ENCODE measurements at places on chromosomes 5 and 9.

DNA sequence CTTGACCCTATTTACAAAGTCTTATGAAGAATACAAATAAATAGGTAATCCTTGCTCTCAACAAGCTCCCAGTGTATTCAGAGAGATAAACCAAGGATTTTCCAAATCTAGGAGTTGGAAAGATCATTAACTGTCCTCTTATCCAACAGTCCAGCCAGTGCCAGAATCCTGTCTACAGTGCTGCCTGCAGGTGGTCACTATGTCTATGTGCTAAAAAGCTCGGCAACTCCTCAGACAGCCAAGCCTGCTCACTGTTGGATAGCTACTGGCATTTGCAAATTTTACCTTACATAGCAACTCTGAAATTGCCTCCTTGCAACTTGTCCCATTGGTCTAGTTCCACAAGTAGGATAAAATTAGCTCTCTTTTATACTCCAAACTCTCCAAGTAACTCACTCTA, 187.4 kb downstream of the DCP2 start:
- no peak for DNase-seq

DNA sequence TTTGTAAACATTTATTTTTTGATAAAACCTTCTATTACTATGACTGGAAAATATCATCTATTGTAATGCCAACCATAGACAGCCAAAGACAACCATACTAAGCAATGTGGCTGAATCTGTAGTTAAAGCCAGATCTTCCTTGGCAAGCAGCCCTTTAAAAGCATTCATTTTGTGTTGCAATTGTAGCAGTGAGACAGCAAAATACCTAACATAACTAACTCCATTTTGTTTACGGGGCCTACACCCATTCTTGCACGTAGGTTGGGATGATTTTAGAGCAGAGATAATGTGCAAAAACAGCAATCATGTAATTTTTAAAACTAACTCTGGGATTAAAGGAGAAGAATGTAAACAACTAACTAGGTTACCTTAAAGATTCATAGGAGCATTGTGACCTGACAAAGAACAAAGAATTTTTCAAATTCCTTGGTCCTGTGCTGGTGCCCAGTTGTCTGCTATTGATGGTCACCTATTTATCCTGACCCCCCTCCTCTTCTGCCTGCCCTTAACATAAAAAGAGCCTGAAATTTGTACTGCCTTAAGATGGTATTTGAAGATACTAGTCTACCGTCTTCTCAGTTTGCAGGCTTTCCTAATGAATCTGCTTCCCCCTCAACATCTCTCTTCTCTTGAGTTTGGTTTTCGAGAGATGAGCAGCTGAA, 10.6 kb downstream of the IFNA1 start:
- no peak for DNase-seq

GRCh38 chr5:68053202-68053601, 162.4 kb upstream of the PIK3R1 start:
- no peak for DNase-seq

GRCh38 chr9:112858625-112859147, 32.0 kb downstream of the SLC46A2 start:
- no peak for DNase-seq

- DNase-seq = peak; percentile 6
Observed at GRCh38 chr9:109600142-109600541, 102.0 kb upstream of the PTPN3 start.

- no peak for DNase-seq
Observed at GRCh38 chr5:52269859-52270258, 517.9 kb upstream of the ITGA1 start.

DNA sequence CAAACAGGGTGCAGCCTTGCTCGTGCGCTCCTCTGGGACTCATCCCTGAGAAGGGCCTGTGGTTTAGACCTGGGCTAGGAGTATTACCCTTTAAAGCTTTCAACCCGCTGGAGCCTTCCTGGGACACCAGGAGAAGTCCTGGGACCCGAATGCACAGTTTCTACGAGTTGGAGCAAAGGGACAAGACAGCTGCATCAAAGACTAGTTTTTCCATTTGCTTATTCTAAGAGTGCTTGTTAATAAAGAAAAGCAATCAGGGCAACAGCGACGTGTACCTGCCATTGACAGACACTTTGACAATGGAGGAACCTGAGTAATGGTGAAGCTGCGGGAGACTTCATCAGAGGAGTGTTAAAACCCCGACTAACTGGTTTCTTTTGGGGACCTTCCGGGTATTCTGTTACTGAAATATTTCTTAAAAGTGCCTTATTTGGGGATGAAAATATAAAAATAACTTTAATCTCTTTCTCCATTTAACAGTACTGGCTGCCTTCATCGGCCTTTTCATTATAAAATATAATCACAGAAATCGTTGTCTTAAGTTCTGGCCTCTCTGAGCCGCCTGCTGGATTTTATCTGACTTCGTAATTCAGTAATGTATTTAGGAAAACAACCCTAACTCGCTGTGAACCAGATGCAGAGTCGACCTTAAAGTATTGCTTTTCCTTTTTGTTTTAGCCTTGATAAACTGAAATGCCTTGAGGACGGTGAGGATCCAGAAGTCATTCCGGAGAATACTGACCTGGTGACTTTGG, 732 bp downstream of the SNAPC3 start:
- DNase-seq = peak; percentile 16

DNA sequence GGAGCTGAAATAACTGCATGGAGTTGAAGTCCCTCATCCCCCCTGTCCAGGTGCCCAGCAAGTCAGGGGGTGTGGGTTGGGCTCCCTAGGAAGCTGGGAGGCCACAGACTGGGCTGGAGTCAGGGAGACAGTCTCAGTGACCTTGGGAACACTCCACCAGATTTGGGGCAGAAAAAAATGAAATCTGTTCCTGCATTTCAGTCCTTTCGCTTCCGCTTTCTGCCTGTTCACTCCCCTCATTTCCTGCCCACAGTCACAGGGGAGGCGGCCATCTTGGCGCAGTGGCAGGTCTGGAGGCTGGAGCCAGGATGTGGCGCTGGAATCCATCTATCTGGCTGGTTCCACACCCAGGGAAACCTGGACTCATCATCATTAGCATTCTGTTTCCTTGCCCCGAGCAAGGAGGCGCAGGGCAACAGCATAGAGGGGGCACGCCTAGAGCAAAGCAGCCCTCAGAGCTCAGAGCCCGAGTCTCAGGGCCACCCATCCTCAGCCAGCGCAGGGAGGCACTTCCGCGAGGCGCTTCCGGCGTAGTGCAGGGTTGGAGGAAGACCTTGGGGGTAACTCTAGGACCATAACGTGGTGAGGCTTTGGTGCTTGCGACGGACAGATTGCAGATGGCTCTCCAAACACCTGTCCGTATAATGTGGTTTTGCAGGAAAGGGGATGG, 86.2 kb upstream of the HSPA9 start:
- no peak for DNase-seq

DNA sequence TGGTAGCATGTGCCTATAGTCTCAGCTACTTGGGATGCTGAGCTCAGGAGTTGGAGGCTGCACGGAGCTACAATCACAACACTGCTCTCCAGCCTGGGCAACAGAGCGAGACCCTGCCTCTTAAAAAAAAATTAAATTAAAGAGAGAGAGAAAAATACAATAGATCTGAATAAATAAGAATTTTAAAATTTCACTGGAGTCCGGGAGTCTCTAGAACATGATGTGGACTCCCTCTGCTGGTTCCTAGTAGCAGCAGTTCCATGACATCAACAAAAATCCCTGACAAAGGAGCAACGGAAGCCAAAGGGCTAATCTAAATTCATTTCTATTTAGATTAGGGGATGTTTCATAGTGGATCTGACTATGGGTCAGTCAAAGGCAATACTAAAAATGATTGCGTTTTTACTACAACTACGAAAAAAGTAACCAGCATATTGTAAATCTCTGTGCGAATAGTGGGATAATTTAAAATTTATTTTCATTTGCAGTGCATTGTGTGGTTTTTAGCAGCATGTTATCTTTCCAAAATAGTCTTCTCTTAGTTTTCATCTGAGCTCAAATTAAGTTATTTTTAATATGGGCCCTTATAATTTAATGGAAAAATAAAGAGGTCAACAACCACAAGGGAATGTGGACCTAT, 6.7 kb downstream of the INIP start:
- DNase-seq = peak; percentile 42

GRCh38 chr5:58406394-58406793, 53.5 kb downstream of the PLK2 start:
- DNase-seq = no peak

DNA sequence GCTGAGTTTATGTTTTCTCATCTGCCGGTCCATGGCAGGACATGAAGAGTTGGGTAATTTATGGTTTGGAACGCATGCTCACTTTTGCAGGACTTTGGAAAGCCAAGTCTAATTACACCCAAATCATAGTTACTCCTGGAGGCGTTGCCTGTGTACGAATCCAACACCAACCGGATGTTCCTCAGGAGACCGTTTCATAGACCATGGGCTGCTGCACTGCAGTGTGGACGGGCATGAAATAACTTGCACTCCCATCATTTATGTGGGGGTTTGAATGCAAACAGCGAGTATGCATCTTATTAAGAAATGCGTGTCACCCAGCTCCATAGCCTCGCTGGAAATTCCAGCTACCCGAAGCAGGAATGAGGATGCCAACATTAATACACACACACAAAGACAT, 96.1 kb upstream of the IRX2 start:
- no peak for DNase-seq

GRCh38 chr5:960551-960950, 48.1 kb upstream of the NKD2 start:
- no peak for DNase-seq

DNA sequence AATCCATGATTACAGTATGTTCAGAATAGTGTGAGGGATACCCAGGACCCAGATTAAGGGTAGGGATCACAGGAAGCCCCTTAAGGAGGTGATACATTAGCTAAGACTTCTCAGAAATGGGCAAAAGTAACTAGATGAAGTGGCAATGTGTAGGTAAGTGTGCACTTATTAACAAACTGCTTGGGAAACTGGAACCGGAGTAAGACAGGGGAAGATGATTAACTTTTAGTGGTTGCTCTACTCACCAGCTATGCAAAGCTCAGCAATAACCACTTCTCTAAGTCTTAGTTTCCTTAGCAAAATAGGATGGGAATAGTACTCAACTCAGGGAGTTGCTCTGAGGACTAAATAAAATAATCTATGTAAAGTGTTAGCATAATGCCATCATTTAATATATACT, 182.2 kb downstream of the MCTP1 start:
- DNase-seq = no peak

GRCh38 chr5:59001154-59001553, 418.3 kb downstream of the RAB3C start:
- no peak for DNase-seq

GRCh38 chr9:117231012-117231411, 183.8 kb downstream of the ASTN2 start:
- no peak for DNase-seq

DNA sequence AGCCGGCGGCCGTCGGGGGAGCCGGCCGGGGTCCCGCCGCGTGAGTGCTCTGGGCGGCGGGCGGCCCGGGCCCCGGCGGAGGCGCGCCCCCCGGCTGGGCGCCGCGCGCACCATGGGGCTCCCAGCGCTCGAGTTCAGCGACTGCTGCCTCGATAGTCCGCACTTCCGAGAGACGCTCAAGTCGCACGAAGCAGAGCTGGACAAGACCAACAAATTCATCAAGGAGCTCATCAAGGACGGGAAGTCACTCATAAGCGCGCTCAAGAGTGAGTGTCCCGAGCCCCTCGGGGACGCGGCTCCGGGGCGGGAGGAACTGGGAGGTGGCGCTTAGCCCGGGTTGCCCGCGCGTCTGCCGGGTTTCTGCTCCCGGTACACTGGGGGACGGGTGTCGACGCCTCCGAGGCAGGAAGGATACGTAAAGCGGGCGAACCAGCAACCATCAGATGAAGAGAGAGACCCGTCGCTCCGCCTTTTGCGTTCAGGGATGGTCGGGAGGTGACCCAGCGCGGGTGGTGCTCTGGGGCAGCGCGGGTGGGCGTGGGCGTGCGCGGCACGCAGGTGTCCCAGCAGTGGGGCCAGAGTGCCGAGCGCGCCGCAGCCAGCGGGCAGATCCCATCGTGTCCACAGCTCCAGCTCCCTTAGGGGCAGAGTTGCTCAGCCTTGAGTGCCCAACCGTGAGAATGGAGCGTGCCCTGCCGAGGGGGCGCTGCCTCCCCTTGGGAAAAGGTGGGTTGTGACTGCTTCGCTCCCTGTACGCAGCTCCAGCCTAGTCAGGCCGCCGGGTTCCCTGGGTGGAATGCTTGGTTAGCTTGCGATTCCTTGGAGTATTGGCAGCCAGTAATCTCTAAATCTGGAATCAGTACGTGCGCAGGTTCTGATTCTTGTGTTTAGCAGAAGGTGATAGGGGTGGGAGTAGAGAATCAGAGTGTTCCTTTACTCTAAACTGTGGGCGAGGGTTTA, 753 bp downstream of the ARHGAP26 start:
- DNase-seq = peak; percentile 13

DNA sequence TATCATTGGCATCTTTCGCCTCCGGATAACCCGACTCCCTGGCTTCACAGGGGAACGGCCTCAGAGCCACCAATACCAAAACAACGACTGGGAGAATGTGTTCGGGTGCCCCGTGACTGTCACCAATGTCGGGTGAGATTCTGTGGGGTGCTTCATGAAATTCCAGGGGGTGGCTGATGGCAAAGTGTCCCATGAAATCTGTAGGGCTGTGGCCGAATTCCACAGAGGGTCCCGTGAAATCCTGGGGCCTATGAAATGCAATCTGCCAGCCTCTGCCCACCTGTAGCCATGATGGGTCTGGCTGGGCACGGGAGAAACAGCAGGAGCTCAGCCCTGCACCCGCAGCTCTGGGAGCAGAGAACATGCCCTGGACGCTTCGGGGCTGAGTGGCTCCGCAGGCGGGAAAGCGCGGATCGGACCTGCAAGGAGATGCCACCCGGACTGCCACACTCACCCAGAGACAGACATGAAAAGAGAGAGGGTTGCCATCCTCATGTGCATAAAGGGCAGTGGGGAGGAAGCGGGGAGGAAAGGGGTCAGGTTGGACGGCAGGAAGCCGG, 192.4 kb downstream of the OLFM1 start:
- no peak for DNase-seq

DNA sequence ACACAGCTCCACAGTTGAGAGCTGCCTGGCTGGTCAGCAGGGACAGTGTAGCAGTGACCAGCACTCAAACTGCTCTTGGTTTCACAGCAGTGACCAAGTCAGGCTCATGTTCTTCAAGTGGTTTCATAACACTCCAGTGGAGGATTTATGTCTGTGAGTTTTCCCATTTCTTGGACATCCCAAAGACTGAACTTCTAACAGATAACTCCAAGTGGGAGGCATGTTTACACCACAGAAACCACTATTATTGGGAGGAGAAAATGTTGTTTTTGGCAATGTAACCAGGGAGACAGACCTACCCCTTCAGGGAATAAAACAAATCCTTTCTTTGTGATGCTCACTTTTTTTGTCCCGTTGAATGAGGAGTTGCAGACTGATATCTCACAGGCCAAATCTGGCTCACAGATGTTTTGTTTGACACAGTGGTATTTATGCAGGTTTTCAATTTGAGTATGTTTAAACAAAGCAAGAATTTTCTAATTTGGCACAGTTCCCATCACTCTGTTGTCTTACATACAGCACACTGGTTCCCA, 141.5 kb downstream of the RMI1 start:
- DNase-seq = no peak

GRCh38 chr9:131631306-131631705, 86.0 kb downstream of the PRRT1B start:
- DNase-seq = no peak

Measured in K562 (cell line).